ENCODE measurements at places on chromosomes 7 and 10.

- DNase-seq: peak; percentile 88
Measured at GRCh38 chr7:18693406-18693805, 197.9 kb downstream of the HDAC9 start.

DNA sequence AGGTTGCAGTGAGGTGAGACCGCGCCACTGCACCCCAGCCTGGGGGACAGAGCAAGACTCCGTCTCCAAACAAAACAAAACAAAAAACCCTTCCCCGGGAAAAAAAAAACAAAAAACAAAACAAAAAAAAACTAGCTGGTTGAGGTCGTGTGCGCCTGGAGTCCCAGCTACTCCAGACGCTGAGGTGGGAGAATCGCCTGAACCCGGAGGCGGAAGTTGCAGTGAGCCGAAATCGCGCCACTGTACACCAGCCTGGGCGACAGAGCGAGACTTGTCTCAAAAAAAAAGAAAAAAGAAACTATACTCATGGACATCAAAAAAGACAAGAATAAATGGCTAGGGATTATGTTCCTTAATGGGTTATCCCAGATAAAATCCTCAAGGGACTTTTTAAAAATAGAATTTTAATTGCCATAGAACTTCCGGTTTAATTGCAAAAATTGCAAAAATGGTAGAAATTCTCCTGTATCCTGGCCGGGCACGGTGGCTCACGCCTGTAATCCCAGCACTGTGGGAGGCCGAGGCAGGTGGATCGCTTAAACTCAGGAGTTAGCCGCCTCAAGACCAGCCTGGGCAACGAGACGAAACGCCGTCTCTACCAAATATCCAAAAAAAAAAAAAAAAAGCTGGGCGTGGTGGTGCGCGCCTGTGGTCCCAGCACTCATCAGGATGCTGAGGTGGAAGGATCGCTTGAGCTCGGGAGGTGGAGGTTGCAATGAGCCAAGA lies 37.8 kb downstream of the KLHDC10 start:
- no peak for DNase-seq

DNA sequence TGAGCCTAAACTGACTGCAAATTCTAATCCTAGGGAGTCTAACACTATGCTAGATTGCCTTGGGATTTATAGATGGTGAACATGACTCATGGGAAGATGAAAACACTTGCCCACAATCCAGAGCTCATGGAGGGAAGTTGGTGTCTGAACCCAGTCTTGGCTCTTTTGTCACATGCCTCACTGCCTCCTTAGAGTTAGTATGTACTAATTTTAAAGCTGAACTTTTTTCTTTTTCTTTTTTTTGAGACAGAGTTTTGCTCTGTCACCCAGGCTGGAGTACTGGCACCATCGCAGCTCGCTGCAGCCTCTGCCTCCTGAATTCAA lies 14.4 kb downstream of the MRPL32 start:
- DNase-seq: peak; percentile 19

DNA sequence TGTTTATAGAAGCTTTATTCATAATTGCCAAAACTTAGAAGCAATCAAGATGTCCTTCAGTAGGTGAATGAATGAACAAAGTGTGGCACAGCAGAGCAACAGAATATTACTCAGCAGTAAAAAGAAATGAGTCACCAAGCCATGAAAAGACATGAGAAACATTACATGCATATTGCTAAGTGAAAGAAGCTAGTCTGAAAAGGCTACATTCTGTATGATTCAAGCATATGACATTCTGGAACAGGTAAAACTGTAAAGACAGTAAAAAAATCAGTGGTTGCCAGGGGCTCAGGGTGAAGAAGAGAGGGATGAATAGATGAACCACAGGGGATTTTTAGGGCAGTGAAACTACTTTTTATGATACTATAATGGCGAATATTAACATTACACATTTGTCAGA lies 80.9 kb upstream of the APBB1IP start:
- no peak for DNase-seq

GRCh38 chr7:39720586-39720985 lies 97.2 kb downstream of the RALA start:
- peak; percentile 34 for DNase-seq

GRCh38 chr10:21498986-21499385 lies 26.5 kb downstream of the SKIDA1 start:
- no peak for DNase-seq

DNA sequence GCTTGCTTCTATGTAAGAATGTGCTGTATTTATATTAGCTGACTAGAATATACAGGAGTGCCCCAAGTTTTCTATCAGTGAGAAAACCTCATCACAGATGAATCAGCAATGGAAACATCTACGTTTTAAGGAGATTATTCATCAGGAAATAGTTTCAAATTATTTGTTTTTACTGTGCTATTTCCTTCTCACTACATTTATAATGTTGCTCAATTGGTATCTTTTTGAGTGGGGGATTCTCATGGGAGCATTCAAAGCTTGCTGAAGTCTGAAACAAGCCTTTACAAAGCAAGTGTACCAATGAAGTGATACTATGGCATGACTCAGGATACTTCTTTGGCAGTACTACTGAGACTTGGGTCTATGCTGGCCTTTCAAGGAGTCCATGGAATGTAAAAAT lies 191.1 kb upstream of the SLC26A5 start:
- DNase-seq: peak; percentile 96

GRCh38 chr10:95651346-95652060 lies 5.0 kb downstream of the ALDH18A1 start:
- peak; percentile 47 for DNase-seq

DNA sequence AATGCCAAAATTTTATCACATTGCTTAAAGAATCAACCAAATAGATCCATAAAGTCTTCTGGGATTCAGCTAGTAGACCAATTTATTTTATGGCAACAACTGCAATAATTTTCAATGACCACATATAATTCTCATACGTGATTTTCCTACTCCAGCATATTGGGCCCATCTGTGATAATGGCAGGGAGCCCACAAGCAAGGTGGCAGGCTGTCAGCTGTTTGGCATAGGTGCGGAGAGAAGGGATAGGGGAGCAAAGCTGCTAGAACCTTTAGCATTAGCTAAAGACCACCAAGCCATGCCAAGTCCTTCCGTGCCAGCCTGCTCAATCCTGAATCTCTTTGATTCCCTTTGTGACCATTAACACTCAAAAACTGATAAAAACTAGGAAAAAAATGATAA lies 721.2 kb downstream of the XPNPEP1 start:
- DNase-seq: no peak

DNA sequence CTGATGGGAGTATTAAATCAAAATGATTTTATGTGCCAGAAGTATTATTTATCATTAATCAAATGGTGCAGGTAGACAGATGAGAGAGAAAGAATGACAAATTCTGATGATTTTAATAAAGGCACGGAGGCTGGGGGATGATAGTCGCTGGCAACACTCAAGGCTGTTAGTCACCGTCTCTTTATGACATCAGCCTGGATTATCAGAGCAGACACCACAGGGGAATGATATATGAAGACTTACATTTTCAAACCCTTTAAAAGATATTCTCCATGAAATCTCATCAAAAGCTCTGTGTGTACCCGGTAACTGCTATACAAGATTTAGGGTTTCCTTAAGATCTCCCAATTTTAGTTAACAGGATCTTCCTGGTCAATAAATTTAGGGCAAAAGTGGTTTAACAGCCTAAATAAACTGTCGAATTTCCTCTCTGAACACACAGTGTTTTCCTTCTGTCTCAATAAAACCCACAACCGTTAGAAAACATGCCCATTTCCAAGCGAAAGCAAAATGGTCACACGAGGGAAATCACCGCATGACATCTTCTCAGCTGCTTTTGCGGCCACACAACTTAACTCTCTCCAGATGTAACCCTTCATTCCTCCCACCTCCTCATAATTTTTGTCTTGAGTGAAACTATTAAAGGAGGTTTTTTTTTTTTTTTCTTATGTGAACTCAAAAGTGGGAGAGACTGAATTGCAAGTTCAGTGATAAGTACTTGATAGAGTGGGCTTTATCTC lies 133.2 kb upstream of the FAM171A1 start:
- DNase-seq: peak; percentile 83

DNA sequence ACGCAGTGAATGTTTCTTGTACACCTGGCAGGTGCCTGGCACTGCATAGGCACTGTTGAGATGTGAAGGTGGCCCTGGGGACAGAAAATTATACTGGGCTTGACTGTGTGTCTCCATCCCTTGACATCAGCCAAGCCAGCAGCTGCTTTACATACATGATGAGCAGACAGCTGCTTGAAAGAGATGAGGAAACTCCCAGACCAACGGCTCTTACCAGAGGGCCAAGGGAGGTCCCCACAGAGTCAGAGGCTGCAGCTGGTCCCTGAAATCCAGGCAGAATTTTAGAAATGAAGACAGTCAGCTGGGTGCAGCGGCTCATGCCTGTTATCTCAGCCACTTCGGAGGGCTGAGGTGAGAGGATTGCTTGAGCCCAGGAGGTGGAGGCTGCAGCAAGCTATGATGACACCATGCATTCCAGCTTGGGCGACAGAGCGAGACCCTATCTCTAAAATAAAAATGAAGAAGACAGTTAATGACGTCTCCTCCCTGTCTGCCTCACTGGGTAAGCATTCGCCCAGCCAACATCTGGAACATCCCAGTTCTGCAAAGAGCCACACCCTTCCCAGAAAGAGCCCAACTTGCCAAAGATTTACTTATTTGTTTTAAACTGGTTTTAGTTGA lies 17.6 kb downstream of the LIMK1 start:
- no peak for DNase-seq

DNA sequence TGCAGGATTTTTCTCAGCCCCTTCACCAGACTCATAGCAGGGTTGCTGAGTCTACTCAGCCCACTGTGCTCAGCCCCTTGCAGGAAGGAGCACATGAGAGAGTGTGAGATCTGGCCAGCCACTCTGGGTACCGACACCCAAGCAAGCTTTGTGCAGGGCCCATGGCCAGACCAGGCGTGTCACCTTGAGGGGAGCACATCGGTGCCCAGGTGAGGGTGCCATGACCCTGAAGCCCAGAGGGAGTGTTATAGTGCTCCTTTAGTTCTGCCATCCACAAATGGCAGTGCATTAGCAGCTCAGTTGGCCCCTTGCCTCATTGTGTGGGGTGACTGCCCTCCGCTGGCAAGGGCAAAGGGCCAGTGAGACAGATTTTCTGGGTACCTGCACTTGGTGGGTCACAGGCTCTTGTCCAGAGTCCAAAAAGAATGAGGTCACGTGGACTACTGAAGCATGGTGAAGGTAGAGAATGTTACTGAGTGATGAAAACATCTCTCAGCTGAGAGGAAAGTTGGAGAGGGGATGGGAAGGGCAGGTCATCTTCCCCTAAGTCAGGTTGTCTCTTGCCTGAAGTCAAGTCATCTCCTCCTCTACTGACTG lies 181.8 kb downstream of the MACC1 start:
- no peak for DNase-seq

Data from fibroblast of skin of right biceps (primary cell).